ENCODE measurements at places on chromosomes 3 and 15.

GRCh38 chr3:45948881-45949280 lies 5.6 kb downstream of the CXCR6 start:
- no peak for DNase-seq

- DNase-seq, result no peak
Observed at GRCh38 chr3:174156200-174156599, 702.9 kb upstream of the NAALADL2 start.

GRCh38 chr3:155944081-155944480 lies 73.6 kb downstream of the GMPS start:
- no peak for DNase-seq

GRCh38 chr3:40939030-40939740 lies 260.1 kb upstream of the CTNNB1 start:
- DNase-seq, result no peak

GRCh38 chr3:73557986-73558726 lies 66.6 kb downstream of the PDZRN3 start:
- DNase-seq, result no peak

- no peak for DNase-seq
Observed at GRCh38 chr3:64053581-64053980, 30.3 kb upstream of the PSMD6 start.

GRCh38 chr15:67380921-67381320 lies 126.3 kb downstream of the IQCH start:
- DNase-seq, result no peak

GRCh38 chr3:143538577-143538981 lies 309.7 kb downstream of the SLC9A9 start:
- no peak for DNase-seq

GRCh38 chr3:60198179-60198720 lies 1053.0 kb downstream of the FHIT start:
- DNase-seq, result no peak

- no peak for DNase-seq
Observed at GRCh38 chr3:23728601-23729117, 77.1 kb upstream of the UBE2E1 start.

GRCh38 chr3:54349231-54349652 lies 226.9 kb downstream of the CACNA2D3 start:
- no peak for DNase-seq

- no peak for DNase-seq
Observed at GRCh38 chr3:38009807-38010591, 19.4 kb downstream of the VILL start.

GRCh38 chr3:45123581-45124269 lies 22.5 kb downstream of the CDCP1 start:
- no peak for DNase-seq

GRCh38 chr15:45117308-45118130 lies 3.4 kb downstream of the DUOXA2 start:
- no peak for DNase-seq

GRCh38 chr15:45377609-45378148 lies 665 bp downstream of the GATM start:
- no peak for DNase-seq

- no peak for DNase-seq
Observed at GRCh38 chr15:37574985-37575384, 359.5 kb upstream of the TMCO5A start.

DNA sequence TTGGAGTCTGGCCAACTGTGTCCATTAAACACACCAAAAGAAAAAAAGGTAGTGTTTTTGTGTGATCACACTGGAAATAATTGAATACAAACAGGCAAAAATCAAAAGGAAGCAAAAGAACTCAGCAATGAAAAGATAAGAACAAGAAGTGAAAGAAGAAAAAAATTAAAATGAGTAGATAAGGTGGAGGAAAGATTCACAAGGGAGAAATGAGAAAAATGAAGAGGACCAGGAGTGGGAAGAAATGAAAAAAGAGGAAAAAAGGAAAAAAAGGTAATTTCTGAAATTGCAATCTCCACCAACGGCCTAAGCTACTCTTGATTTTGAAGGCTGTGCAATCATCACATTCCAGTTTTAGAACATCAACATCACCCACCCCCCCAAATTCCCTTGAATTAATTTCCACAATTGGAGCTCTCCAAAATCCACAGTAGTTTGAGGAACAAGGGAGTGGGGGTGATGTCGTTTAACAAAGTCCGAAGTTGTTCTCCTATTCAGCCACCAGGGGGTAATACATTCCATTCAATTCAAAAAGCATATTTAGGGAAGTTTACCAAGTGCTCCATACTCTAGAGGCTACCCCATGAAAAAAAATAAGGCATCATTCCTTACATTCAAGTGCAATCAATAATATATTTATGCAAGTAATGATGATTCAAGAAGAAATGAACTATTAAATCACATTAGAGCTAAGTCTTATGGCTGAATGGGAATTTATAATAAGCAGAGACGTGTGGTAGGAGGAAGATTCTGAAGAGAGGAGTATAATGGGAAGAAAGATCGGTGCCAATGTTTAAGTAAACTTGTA lies 37.4 kb downstream of the ZNF860 start:
- DNase-seq, result no peak

GRCh38 chr3:72116226-72116625 lies 331.3 kb upstream of the PROK2 start:
- no peak for DNase-seq

DNA sequence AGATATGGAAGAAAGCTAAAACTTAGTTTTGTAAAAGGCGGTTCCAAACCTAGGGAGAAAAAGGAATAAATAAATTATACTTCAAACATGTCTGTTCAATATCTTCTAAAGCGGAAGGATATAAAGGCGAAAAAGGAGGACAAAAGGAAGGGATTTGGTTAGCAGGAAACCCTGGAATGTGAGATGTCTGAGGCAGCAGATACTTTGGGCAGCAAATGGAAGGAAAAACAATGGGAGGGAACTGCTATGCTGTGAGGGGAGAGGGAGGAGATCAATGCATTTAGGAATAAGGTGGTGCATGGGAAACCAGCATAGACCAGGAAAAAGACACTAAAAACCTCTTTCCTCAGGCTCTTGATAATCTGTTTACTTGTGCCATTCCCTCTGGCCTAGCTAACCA lies 120.8 kb downstream of the DNAH12 start:
- no peak for DNase-seq

DNA sequence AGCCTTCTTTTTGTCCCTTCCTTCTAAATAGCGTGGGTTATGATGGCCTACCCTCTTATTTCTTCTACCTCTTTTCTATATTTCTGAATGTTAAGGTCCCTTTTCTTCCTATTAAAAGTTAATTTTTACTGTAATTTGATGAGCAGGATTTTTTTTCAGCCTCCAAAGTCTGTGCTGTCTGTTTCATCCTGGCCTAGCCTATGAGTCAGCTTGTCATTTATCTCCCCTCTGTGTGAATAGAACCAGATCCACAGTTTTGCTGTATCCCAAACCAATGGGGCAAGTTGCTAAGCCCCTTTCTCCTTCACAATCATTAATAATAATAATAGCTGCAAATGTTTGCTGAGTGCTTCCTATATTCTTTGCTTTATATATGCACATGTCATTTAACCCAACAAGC lies 18.1 kb upstream of the C3orf38 start:
- no peak for DNase-seq

GRCh38 chr3:131553495-131554247 lies 50.9 kb upstream of the MRPL3 start:
- no peak for DNase-seq

DNA sequence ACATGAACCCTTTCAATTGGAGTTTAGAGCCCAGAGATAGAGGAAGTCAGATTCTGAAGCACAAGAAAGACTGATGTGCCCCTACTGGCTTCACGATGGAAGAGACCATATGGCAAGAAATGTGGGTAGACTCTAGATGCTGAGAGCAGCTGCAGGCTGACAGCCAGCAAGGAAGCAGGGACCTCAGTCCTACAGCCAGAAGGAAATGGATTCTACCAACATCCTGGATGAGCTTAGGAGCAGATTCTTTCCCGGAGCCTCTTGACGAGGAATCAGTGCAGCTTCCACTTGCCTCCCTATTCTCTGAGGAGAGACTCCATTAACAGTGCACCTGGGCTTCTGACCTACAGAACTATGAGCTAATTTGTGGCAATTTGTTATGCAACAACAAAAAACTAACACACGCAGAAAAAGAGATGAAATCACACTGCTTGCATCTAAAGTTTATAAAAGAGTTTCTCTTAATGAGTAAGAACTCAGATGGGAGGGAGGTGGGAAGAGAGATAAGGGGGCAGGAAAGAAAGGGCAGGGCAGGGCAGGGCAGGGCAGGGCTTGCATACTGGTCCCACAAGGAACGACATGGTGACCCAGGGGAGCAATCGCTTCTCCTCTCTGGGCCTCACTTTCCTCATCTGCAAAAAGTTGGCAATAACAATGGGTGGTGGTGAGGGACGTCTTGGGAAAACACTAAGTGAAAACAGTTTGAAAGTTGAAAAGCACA lies 440.9 kb downstream of the FOXP1 start:
- DNase-seq, result no peak

DNA sequence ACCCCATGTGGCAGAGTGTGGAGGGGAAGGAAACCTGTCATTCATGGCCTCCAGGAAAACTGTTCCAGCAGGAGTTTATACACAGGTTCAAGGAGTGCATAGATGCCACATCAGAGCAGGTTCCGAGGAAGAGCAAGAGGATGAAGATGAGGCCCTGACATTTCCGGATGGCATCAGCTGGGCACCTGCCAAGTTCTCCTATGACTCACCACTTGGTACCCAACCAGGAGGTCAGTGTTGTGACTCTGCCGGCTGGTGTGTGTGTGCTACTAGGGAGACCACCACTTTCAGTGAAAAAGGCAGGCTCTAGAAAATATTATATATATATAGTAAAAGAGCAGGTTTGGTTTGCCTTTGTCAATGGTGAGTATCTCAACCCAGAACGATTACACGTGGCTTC lies 69.3 kb downstream of the NTRK3 start:
- no peak for DNase-seq

- no peak for DNase-seq
Observed at GRCh38 chr15:47511261-47511660, 206.0 kb upstream of the SEMA6D start.

GRCh38 chr3:144164352-144164751 lies 192.7 kb downstream of the DIPK2A start:
- no peak for DNase-seq

- no peak for DNase-seq
Observed at GRCh38 chr15:42171122-42171521, 14.7 kb upstream of the PLA2G4F start.

DNA sequence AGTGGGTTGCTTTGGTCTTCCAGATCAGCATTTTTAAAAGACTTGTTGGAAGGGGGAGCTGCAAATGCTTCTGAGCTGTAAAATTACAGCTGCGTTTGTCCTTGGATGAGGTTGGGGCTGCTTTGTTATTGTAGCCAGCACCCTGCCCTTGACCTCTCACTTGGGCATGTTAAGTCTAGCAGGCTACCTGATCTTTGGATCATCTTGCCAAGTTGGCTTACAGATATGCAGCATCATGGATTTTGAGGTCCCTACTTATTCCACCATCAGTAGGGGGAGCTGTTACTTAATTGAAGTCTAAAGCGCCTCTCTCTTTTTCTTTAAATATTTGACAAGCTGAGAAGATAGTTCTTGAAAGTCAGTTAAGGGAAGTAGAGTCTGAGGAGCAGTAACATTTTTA lies 793.0 kb downstream of the MCTP2 start:
- DNase-seq, result no peak

- no peak for DNase-seq
Observed at GRCh38 chr15:33561407-33561806, 250.6 kb downstream of the RYR3 start.

DNA sequence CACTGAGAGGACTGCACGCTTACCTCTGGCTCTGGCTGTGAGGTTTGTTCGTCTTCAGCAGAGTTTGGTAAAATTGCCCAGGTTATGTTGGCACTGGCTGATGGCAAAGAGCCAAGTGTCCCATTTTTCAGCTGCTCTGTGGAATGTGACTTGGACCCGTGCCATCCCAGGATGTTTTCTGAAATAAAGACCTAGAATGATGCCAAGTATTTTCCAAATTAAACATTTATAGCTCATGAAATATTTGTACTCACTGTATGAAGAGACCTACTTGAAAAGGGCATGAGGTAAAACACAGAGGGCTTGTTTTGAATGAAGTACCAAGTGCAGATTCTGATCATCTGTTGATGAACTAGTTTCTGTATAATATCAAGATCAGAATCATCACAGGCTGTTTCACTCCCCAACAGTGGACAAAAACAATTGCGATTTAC lies 200.5 kb downstream of the STT3B start:
- DNase-seq, result no peak

DNA sequence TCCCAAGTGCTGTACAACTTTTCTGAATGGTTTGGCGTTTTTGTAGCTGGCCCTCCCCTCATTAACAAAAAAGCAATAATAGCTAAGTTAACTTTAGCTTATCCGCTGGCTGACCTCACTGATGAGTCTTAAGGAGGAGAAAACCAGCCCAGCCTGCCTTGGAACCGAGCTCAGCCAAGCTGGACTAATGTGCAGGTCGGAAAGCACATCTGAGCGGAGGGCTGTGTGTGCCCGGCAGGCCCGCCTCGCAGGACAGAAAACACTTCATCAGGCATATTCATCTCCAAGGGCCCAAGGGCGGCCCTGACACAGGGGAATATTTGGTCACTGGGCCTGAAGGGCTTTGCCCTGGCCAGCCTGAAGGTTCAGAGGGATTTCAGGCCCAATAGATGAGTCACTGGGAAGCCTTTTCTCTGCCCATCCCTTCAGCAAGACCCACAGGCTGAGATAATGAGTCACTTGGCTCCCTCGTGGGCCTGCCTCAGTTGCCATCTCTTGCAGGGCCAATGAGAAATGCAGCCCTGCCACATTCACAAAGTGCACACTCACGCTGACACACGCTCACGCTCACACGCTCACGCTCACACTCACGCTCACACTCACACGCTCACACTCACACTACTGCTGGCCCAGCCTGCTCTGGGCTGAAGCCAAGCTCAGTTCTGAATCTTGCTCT lies 75.1 kb downstream of the SLC12A8 start:
- no peak for DNase-seq

GRCh38 chr15:57591822-57592367 lies at the start of gene MYZAP:
Gene MYZAP (plus strand): TSS chr15:57591904. CDS start chr15:57592035, 131 bp downstream.
- no peak for DNase-seq

GRCh38 chr3:29693863-29694262 lies 413.0 kb downstream of the RBMS3 start:
- no peak for DNase-seq

DNA sequence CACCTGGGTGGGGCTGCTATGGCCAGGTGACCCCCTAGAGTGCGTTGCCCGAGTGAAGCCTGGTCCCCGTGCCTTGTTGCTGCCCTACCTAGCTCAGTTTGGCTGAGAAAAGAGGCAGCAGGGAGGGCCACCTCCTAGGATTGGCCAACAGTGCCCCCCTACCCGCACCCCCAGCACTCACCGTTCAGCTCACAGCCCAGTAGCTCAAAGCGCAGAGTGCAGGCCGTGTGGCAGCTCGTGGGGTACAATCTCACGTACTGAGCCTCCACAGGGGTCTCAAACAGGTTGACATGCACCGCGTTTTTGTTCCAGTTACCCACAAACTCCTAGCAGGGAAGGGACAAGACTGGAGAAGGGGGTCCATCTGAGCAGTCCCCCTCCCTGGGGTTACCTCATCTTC lies 7.6 kb downstream of the MFGE8 start:
- DNase-seq, result no peak

DNA sequence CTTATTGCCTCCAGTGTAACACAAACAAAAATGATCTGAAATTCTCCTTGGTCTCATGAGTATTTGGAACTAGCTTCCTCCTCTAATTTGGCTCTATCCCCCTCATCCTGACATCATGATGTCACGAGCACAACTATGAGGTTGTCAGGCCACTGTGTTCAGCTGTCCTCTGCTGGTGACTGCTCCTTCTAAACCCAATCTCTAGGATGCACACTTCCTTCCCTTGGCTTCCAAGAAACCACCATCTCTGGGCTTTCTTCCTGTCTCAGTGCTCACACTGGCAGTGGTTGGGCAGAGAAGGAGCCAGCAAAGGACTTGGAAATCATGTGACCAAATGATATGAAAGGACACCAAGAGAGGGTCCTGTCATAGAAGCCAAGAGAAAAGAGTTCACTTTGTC lies 30.7 kb upstream of the EIF1B start:
- DNase-seq, result no peak

All from stimulated activated CD8-positive, alpha-beta memory T cell treated with anti-CD3 and anti-CD28 coated beads, Interleukin-4, amount 100 ng/mL, for 4 hours (primary cell).